ENCODE measurements at places on chromosomes 4 and X. TPM values are rescaled to one million over a fixed set of nuclear protein-coding genes. Genes with fewer than 3 reads are reported as not detected.

NWD2 gene
- total RNA-seq = not detected

SYTL4 gene
- 16.8 TPM for total RNA-seq

SH3BGRL gene
- total RNA-seq = 37.8 TPM

TFE3 gene
- 9.5 TPM for total RNA-seq

MAGEB2 gene
- total RNA-seq = not detected

SPANXA2 gene
- not detected for total RNA-seq

BEX3 gene
- total RNA-seq = 159 TPM

MPP1 gene
- total RNA-seq = 28.1 TPM

MAGEA11 gene
- not detected for total RNA-seq

SSX3 gene
- total RNA-seq = not detected

MAGEB18 gene
- total RNA-seq = not detected

CYTL1 gene
- 41.8 TPM for total RNA-seq

RNF150 gene
- 0.25 TPM for total RNA-seq

PAGE4 gene
- total RNA-seq = not detected

MSANTD1 gene
- total RNA-seq = 0.13 TPM

SPOCK3 gene
- total RNA-seq = not detected

HS6ST2 gene
- 0.13 TPM for total RNA-seq

MAGEA1 gene
- total RNA-seq = not detected

Data from dermis microvascular lymphatic vessel endothelial cell (primary cell).